Stimulated activated CD4-positive, alpha-beta T cell treated with anti-CD3 and anti-CD28 coated beads, Interleukin-4, amount 100 ng/mL, for 24 hours (primary cell): ENCODE measurements at places on chromosomes 6 and 20.

DNA sequence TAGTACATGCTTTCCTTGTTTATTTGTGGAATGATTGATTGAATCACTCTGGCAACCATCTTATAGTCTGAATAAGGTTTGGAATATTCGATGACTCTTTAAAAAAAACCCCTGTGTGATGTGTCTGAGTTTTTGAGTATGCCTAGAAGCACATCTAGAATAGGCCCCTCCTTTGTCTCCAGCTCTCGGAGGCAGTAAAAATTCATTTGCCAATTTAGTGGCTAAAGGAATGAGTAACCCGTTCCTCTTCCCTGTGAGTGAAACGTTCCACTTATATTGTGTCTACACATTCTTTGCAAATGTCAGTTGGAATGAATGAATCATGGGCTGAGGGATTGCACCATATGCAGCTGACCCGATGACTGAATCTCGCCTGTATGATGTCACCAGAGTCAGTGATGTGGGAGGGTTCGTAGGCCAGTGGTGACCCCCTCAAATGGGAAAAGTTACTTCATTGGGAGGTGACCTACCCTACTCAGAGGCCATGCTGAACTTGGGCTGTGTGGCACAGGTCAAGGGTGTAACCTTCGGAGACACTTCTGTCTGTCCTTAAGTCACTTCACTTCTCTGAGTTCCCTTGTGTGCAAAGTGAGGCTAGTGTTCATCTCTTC lies 21.6 kb downstream of the MOCS3 start:
- DNase-seq: peak; percentile 54

DNA sequence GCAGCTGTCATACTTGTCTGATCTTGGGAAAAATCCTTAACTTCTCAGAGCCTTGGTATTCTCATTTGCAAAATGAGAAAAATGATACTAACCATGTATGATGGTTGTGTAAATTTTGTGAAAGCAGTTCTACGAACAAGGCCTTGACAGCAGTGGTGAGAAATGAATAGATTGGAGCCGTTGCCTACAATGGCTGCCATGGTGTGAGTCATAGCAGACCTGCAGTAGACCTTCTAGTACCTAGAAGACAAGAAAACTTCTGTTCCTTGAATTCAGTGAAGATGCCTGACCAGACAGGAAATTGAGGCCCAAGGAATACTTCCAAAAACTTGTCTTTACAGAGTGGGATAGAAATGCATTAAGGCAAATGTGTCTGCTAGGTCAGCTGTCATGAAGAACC lies 338.9 kb downstream of the QKI start:
- DNase-seq: no peak

DNA sequence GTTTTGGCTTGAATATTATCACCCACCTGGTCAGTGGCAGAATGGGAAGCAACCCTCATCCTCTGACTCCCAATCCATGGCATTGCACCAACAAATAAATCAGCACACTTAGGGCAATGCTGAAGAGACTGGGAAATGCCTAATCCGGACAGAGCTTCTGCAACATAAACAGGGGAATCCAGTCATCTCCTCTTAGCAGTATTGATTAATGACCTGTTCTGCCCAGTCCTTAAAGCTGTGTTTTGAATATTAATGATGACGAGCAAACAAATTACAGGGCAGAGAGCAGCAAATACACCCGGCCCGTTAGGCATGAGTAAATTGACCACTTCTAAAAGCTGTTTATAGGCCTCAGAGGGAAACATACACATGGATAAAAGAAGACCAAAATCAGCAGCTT lies 77.0 kb upstream of the B3GAT2 start:
- DNase-seq: no peak

- DNase-seq: no peak
These were observed 51.3 kb downstream of the LRFN2 start for GRCh38 chr6:40535819-40536380.

GRCh38 chr6:132726608-132726975 lies 12.7 kb upstream of the VNN1 start:
- no peak for DNase-seq

DNA sequence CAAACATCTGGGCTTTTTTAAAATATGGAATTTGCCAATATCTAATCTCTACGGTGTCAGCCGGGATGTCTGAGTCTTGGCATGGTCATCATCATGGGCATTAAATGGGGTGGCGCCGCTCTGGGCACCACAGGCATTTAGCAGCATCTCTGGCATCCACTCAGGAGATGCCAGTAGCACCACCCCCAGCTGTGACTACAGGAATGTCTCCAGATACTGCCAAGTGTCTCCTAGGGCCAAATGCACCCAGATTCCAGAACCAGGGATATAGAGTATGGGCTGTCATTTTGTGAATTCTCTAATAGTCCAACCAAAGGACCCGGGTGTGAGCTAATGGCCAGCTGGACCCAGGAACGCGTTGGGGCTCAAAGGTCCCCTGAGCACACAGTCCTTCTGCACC lies 361.0 kb downstream of the TAF4 start:
- DNase-seq: no peak

- DNase-seq: no peak
These were observed 695.9 kb downstream of the EPHA7 start for GRCh38 chr6:92723390-92723931.

GRCh38 chr20:11970243-11970836 lies 52.6 kb downstream of the BTBD3 start:
- no peak for DNase-seq

DNA sequence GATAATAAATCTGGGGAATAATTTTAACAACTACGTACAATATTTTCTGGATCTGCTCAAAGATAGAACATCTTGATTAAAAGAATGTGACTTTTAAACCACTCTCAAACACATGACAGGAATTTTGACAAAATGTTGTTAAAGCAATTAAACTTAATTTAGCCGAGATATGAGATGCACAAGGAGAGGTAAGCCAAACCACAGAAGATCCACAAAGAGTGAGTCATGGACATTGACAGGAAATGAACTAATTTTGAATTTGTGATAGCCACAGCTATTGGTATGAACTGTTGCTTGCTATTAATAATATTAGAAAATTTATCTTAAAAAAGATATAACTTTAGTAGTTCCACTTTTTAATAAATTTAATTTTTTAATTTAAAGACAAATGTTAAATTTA lies 27.8 kb upstream of the VGLL2 start:
- DNase-seq: no peak

DNA sequence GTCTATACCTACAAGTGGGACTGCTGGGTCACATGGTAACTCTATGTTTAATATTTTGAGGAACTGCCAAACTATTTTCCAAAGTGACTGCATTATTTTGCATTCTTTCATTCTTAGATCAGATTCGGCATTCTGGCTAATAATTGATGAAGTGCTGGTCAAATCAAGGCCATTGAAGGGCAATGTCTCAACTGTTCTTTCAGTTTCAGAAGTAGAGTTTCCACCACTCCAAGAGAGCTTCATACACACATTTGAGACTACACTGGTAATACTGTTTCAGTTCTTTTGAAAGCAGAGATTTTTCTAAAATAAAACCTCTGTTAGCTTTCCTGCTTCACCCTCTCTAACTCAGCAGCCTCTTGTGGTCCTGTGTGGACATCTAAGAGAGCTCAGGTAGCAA lies 154.5 kb downstream of the CFAP61 start:
- DNase-seq: no peak

DNA sequence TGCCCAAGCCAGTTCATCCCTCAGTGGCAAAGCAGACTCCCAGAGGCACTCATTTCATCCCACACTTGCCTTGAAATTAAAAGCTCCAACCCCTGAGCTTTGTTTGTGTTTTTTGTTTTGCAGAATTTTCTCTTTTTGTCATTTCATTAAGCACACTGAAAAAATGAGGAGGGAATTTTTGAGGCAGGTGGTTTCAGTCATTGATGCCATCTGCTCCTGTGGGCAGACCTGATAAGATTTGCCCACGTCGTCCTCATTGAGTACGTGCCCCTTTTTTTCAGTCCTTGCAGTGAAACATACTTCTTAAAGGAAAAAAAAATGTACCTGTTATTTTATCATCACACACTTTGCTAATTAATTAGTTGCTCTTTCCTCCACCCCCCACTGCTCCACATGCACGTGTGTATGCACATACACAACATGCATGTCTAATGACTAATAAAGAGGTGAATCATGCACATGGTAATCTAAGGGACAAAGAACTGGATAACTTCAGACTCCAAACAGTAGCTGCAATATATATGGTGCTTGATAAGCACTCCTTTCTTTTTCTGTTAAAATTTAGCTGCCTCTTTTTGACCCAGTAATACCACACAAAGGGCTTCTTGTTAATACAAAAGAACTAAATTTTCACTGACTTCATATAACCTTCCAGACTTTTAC lies 102.1 kb upstream of the TMEM181 start:
- DNase-seq: no peak

GRCh38 chr6:80165143-80165542 lies 58.7 kb downstream of the BCKDHB start:
- peak; percentile 51 for DNase-seq

- DNase-seq: no peak
These were observed 28.3 kb upstream of the FAM83C start for GRCh38 chr20:35320396-35321126.

- DNase-seq: no peak
These were observed 152.1 kb upstream of the RIMS1 start for GRCh38 chr6:71733970-71734899.

GRCh38 chr6:165222315-165223025 lies 86.9 kb downstream of the C6orf118 start:
- DNase-seq: no peak
